ENCODE measurements at places on chromosomes 7 and 10.

DNA sequence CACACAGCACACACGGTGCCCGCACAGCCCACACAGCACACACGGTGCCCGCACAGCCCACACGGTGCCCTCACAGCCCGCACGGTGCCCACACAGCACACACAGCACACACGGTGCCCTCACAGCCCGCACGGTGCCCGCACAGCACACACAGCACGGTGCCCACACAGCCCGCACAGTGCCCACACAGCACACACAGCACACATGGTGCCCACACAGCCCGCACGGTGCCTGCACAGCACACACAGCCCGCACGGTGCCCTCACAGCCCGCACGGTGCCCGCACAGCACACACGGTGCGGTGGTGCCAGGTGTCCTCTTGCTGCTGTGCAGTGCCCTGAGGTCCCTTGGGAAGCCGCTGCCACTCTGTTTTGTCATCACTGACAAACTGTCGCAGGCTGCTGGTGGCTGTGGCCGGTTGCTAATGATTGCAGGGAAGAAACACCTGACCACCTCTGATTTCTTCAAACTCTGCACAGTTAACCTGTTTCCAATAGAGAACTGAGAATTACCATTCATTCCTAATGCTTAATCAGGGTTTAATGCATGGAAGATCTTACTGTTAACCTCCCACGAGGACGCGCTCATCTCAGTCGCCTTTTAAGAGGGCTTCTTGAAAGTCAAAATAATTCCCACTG, 66.9 kb downstream of the GLRX3 start:
- no peak for DNase-seq

- DNase-seq, result no peak
Measured at GRCh38 chr10:79321951-79322350, 25.3 kb upstream of the PPIF start.

GRCh38 chr10:780536-781524, 91.4 kb upstream of the DIP2C start:
- no peak for DNase-seq

DNA sequence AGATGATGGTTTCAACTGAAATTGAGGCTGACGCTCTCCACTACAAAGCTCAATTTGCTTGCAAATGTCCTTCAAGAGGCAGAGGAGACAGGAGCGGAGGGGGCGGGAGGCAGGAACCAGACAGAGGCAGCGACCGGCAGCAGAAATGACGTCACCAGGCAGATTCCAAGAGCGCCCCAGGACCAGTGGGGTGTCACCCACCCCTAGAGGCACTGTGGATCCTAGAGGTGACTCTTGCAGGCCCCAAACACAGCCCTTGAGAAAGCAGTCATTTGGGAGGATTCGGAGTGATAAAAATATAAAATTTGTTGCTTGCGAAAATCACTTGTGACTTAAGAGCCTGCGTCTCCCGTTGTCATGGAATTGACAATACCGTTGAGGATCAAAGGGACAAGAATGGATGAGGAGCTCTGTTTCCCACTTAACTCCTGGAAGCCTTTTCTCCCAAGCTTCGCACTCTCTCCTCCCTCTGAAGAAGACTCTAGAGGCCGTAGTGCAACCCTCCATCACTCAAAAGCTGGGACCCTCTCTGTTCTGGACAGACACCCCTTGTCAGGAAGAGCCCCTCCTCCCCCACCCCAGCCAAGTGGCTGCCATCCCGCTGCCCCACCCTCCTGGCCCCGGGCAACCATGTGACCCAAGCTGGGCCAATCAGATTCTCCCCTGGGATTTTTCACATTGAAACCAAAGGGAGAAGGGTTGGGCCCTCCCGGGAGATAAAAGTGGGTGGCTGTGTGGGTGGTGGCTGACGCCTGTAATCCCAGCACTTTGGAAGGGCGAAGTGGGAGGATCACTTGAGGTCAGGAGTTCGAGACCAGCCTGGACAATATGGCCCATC, 16.3 kb upstream of the SLC29A4 start:
- no peak for DNase-seq

DNA sequence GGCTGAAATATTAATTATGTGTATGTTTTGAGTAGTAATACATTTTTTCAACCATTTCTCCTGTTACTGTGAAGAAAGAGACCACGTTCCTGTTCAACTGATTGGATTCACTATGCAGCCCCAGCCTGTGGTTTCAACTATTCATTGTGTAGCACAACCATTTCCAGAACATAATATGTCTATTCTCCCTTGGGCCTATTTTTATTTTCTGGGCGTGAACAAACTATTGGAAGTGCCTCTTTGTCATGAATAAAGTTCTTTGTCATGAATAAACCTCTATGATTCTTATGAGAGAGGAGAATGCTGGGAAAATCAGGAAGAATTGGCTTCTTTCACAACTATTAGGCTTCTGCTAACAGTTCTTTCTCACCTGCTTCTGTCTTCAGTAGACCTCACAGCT, 152.4 kb downstream of the GNAT3 start:
- DNase-seq, result no peak

GRCh38 chr7:95545673-95546072, 50.6 kb downstream of the PDK4 start:
- no peak for DNase-seq

DNA sequence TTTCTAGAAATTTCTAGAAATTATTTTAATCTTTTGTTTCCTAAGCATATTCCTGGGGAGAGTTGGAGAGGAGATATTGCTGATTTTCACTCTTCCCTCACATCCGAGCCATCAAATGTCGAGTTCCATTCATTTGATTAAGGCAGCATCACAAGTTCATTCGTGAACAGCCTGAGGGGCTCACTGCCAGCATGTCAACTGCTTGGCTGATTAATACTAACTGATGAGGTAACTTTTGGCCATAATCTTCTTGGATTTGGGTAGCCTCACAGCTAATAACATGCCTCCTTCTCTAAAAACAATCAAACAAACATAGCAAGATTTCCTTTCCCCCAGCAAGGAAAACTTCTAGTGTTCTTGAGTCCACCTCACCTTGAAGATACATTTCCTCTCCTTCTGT, 87.1 kb upstream of the AFAP1L2 start:
- DNase-seq, result peak; percentile 87

DNA sequence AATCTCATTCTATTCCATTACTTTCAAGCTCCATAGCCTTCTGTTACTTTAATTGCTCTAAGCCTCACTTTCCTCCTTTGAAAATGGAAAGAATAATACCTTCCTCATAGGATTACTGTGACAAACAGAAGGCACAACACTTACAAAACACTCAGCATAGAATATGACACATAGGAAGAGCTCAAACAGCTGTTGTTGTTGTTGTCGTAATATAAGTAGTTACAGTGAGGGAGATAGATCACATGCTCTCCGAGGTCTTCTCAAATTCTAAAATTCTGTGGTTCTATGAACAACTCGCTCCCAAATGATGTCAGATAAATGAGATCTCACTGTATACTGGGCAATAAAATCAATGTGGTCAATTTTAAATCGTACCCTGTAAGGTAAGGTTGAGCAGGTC, 1049.3 kb upstream of the C7orf33 start:
- no peak for DNase-seq

DNA sequence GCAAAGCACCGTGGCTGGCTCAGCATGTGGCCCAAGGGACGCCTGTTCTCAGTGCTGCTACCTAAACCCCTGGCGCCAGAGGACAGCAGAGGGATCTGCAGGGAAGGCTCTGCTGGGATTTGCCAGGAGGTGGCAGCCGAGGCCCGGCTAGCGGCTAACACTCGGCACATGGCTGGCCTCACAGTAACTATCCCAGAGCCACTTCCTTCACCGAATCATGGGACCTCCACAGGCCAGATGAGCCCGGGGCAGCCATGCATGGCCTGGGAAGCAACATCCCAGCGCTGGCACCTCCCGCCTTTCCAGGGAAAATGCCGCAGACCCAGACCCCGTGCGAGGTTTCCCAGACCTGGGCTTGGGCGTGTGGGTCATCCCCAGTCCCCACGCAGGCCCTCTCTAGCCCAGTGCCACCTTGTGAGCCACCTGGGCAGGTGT, 36.4 kb downstream of the DPYSL4 start:
- peak; percentile 82 for DNase-seq

- DNase-seq, result no peak
Measured at GRCh38 chr10:44854693-44855350, 56.3 kb upstream of the TMEM72 start.

GRCh38 chr7:51160990-51161615, 155.5 kb downstream of the COBL start:
- DNase-seq, result peak; percentile 83

- no peak for DNase-seq
Measured at GRCh38 chr7:129108581-129108980, 35.9 kb upstream of the TSPAN33 start.

- DNase-seq, result no peak
Measured at GRCh38 chr7:66198956-66199355, 6.2 kb upstream of the TPST1 start.

GRCh38 chr10:91759581-91759986, 38.6 kb upstream of the TNKS2 start:
- no peak for DNase-seq

DNA sequence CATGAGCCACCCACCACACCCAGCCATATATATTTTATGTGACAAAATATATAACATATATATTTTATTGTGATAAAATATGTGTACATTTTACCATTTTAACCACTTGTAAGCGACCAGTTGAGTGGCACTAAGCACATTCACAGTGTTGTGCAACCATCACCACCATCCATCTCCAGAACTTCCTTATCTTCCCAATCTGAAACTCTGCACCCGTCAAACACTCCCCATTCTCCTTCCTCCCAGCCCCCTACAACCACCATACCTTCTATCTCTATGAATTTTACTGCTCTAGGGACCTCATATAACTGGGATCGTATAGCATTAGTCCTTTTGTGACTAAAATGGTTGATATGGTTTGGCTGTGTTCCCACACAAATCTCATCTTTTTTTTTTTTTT, 20.8 kb upstream of the CYTH3 start:
- DNase-seq, result no peak

GRCh38 chr7:155383756-155384491, 74.0 kb upstream of the EN2 start:
- DNase-seq, result no peak

DNA sequence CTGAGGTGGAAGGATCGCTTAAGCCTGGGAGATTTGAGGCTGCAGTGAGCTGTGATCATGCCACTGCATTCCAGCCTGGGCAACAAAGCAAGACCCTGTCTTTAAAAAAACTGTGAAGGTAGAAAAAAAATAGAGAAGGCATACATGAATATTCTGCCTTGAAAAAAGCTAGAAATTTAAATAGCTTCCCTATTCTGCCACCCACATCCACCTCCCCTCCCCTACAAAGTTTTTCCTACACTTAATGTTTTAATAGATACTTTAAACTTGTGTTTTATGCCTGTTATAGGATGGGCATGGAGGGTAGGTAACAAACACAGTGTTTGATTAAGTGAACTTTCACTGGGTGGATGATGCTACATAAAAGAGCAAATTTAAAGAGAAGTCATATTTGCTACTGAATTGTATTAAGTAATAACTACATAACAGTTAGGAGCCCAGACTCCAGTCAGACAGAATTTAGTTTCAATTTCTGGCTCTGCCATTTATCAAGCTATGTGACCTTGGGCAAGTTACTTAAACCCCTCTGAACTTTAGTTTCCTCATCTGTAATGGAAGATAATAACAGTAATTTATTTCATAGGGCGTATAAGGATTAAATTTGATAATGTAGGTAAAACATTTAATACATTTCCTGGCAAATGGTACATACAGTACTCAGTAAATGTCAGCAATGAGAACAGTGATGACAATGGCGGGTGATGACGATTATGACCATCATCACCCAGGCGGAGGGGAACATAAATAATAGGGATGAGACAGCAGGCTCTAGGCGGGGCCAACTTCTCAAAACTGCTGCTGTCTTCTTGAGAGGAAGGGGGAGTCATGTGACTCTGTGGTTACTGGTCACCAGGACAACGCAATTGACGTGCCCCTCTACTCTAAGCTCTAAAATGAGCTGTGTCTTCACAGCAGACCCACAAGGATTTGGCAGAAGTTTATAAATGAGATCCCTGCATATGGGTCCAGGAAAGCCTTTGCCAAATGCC, 15.8 kb downstream of the DNMBP start:
- DNase-seq, result no peak

DNA sequence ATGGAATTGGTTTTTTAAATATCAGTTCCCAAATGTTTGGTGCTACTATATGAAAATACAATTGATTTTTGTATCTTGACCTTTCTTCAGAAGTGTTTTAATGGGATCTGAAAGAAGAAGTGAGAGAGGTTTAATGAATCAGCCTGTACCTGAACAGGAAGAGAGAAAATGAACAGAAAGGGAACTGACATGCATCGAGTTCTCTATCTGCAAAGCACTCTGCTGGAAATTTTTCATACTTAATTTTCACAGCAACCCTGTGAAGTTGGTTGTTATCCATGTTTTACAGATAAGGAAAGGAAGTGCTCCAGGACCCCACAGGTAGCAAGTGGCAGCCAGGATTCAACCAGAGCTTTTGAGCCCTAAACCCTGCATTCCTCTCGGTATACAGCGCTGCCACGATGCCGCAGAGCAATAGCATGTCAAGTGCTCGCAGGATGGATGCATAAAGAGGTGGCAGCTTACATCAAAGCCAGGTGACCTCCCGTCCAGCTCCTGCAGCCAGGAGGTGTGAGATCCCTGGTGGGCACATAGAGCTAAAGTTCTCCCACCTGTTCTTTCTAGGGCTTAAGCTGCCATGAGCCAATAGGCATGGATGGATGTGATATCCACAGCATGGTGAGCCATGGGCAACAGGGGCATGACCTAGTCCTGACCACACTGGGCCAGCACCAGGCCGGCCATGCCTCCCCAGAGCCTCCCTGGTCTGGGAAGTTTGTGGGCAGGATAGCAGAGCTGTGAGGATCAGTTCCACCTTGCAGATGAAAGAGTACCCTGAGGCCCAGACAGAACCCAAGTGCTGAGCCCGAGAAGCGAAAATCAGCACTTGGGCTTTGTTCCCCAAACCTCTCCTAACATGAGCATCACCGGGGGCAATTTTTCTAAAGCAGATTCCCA, 57.2 kb downstream of the CALML3 start:
- no peak for DNase-seq

- DNase-seq, result no peak
Measured at GRCh38 chr10:28001353-28001752, 2.5 kb upstream of the ODAD2 start.

- no peak for DNase-seq
Measured at GRCh38 chr10:21340331-21340730, 185.2 kb downstream of the SKIDA1 start.

- DNase-seq, result peak; percentile 38
Measured at GRCh38 chr10:454860-455259, 234.6 kb downstream of the DIP2C start.

DNA sequence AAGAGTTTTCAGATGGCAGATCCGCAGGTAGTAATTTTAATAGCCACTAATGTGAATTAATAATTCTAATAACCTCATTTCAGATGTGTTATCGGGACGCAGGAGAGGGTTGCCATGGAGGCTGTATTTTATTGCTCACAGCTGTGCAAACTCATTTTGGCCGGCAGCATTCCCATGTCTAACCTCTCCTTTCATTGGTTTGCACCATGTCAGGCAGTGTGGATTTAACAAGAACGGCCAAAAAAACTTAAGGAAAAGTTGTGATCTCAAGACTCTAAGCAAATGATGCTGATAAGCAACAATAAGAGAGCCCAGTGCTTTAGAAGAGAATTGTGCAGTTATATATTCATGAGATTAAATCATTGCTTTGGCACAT, 88.7 kb upstream of the NRP1 start:
- DNase-seq, result no peak

GRCh38 chr10:71143170-71143569, 69.2 kb upstream of the UNC5B start:
- DNase-seq, result peak; percentile 24

GRCh38 chr7:127995156-127995880, 35.9 kb downstream of the LRRC4 start:
- peak; percentile 75 for DNase-seq

- no peak for DNase-seq
Measured at GRCh38 chr7:15130666-15131541, 228.4 kb upstream of the DGKB start.

Data from cerebellar cortex (tissue), 1 donor.